Stomach (tissue), 19 donors: ENCODE measurements at places on chromosomes 5 and 9. TPM values are rescaled to one million over a fixed set of nuclear protein-coding genes. Genes with fewer than 3 reads are reported as not detected.
A peak's percentile ranks its signal among the peaks of the same experiment; 100 is the strongest.

Gene CATSPER3
- not detected for total RNA-seq

DNA sequence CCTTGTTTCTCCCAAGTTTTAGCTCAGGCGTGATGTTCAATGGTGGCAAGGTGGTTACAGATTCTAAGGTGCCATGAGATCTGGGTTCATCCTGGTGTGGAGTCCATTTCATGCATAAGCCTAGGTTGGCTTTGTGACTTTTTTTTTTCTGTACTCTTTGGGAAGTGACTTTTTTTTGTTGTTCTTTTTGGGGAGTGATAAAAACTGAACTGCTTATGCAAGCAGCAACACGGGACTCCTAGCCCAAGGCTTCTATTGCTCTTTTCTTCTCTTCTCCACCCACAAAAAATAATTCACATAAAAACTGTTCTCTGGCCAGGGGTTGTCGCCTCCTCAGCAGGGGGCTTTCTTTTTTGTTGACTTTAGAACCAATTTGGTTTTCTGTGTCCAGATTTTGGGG is 15.4 kb downstream of the STC2 start:
- DNase-seq: no peak

- DNase-seq: no peak
These were observed 12.7 kb downstream of the ABLIM3 start for GRCh38 chr5:149153751-149154610.

Gene OR1Q1
- not detected for total RNA-seq

DNA sequence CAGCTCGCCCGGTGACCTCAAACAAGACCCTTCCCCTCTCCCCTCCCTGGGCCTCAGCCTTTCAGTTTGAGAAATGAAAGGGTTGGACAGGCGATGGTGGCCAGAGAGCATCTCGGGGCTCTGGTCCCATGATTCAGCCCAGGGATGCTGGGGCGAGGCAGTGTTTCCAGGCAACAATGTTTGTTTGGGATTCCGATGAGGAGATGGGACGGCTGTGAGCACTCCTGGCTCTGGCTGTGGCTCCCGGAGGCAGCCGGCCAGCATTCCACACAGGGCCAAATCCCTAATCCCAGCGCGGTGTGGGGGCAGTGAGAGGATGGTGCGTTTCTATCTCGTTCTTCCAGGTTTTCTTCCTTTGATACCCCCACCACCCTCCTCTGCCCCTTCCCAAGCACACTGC is 66.0 kb downstream of the HMCN2 start:
- peak; percentile 31 for DNase-seq

DNA sequence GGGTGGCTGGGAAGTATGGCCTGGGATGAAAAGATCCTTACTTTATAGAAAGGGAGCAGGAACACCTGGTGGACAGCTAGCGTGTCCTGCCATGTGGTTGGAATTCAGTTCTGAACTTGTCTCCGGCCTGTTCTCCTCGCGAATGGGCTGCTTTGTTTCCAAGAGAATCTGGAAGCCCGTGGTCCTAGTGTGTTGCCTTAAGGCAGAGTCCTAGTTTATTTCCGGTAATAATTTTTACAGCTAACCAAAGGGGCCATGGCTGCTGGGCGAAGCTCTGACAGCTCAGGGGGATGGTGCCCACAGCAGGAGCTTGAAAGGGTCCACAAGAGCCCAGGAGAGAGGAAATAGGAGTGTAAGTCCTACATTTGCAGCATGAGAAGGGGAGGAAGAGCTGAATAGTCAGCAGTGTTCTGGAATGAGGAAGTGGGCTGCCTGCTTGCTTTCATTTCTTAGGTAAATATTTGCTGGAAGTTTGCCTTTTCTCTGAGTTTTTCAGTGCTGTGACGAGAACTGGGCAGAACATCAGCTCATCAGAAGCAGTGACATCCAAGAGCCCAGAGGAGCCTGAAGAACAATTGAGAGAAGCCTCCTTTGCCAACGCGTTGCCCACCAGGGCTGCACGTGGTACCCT is 13.1 kb upstream of the IGFBPL1 start:
- DNase-seq: peak; percentile 84

Gene NOL6
- total RNA-seq: 12.5 TPM

DNA sequence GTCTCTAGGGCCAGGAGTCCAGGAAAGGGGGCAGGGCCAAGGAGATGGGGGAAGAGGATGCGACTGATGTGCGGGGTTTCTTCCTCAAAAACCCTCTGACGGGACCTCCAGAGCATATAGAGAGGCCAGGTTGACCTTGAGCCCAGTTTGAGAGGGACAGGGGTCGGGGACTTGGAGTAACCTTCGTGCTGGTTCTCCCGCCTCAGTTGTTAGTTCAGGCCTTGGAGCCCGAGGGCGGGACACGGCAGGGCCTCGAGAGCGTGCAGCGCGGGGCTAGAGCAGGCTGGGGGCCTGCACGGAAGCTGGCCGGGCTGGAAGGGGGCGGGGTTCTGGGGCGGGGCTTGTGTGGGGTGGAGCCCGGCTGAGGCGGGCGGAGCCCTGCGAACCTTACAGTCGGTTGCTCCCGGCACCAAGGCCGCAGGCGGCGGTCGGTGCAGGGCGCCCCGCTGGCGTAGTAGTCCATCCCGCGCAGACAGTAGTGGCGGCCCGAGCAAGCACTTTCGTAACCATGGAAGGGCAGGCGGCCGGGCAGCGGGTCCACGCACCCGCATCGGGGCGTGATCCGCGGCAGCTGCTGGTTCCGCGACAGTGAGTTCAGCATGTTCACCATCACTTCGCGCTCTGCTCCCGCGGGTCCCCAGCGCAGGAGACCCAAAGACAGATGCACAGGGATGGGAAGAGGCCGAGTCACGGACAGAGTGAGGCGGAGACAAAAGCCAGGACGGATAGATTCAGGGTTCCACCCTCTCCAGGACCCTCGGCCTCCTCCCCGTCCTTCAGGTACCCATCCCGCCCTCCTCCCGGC is 4.0 kb upstream of the MYORG start:
- peak; percentile 82 for DNase-seq

DNA sequence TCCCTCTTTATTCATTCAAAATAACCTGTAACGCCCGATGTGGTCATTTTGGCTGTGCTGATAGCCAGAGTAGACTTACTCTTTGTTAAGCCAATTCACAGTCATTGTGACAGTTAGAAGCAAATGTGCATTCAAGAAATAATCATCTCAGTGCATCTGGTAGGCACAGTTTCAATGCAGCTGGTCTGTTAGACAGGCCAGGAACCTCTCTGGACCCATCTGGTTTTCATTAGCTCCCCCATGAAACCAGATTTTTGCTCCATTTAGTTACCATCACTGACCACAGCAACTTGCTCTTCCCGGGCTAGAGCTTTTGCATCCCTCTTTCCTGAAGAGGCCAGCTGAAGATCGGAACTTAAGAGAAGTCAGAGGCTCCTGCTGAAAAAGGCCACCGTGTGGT is 284.2 kb downstream of the NSG2 start:
- DNase-seq: no peak

Gene SEMA5A
- 10.3 TPM for total RNA-seq

DNA sequence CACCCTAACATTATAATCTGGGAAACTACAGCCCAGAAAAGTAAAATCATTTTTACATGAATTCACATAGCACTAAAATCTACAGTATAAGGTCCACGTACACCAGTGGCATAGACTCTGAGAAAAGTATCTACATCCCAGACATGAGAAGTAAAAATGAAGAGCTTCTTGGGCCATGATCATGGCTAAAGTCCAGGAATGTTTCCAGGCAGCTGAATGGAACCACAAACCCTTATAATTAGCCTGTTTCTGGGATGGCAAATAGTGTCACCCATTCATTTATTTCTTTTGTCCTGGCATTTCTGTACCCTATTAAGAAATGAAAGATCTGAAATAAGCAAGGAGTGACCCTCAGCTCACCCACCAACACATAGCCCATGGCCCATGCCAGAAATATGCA is 217.9 kb downstream of the SPOCK1 start:
- no peak for DNase-seq

Gene SOHLH1
- not detected for total RNA-seq

DNA sequence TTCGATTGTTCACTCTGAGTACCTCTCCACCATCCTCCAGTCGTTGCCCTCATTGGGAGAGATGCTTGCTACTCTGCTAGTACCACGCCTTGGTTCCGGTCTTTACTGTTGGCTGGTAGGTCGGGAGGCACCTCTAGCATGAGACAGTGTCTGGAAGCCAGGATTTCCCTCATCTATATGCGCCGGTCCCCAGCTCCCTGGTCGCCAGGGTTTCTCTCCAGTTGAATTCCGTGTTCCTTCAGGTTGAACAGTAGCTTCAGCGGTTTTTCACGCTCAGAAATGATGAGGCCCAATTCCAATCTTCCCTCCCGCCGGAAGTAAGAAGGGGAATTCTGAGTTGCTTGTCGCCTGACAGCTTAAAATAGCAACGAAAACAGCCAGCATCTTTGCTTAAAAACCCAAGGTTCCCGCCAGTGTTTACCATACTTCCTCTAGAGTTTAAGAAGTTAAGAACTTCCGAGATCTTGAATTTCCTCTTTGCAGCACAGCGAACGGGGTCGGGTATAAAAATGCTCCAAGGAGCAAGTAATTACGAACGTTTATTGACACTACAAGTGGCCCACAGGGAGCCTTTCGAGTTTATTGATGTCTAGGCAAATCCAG is 1.3 kb upstream of the ST8SIA4 start:
- DNase-seq: peak; percentile 42
